ENCODE measurements at places on chromosomes 12 and 14.
A peak's percentile ranks its signal among the peaks of the same experiment; 100 is the strongest.

GRCh38 chr12:6827437-6827911 lies 733 bp upstream of the P3H3 start:
- no peak for DNase-seq

- no peak for DNase-seq
Measured at GRCh38 chr14:95140060-95140858, 17.1 kb downstream of the DICER1 start.

GRCh38 chr14:68082698-68083291 lies 263.2 kb downstream of the RAD51B start:
- no peak for DNase-seq

DNA sequence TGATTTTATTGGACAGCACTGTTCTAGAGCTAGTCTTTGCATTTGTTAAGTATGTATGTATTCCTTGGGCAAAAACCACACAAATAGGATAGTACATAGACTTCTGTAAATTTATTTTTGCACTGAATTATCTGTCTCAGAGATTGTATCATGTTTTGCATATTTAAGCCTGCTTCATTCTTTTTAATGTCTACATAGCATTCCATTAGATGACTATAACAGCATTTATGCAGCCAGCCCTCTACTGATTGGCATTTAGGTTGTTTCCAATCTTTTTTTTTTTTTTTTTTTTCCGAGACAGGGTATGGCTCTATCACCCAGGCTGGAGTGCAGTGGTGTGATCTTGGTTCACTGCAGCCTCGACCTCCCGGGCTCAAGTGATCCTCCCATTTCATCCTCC lies 34.5 kb downstream of the SYNDIG1L start:
- DNase-seq: no peak

- no peak for DNase-seq
Measured at GRCh38 chr12:101680647-101681046, 16.8 kb upstream of the CHPT1 start.

DNA sequence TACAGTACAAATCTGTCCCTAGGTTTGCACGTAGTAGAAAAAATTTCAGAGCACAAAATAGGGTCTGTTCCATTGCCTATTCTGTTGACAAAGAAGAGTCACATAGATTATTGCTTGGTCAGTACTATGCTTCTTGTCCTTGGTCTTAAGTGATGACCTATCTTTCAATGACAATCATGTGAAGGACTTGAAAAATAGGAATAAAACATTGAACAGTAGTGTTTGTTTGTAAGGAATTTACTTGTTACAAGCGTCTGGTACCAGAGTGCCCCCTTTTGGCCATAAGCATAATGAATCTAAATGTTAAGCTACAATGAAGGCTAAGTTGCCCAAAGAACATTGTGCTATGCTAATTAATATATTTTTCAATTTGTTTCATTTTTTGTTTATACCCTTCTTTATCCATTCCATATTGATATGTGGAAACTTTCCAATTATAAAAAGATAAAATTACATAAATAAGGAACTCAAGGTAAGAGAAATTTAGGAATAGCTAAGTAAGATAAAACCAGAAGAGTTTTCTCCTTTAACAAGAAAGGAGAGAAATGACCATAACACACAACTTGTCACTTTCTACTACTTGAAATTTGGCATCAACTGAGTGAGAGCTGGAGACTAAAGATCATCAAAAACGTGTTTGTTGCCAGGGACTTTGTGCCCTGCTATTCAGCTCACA lies 204.7 kb downstream of the EPS8 start:
- no peak for DNase-seq

DNA sequence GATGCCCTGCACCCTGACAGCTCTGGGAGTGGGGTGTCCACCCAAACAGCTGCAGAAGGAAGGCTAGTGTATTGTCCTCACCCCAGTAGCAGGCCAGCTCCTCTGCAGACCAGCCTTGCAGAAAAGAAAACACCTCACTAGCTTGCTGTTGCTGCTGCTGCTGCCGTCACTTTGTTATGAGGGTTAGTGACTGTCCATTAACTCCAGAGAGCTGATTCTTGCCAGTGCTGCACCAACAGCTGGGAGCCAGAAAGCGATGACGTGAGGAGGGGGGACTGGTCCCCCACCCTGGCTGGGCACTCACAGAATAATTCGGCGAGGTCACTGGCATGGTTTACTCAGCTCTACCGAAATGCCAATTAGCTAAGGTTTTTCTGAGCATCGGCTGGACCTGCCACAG lies 2.8 kb downstream of the SYNDIG1L start:
- no peak for DNase-seq

GRCh38 chr12:103012884-103013283 lies 55.4 kb downstream of the ASCL1 start:
- DNase-seq: no peak

- no peak for DNase-seq
Measured at GRCh38 chr14:94337274-94337673, 14.1 kb upstream of the SERPINA6 start.

GRCh38 chr14:101007004-101007614 lies 103.6 kb upstream of the RTL1 start:
- DNase-seq: no peak

- DNase-seq: no peak
Measured at GRCh38 chr14:54353266-54353665, 43.5 kb upstream of the CDKN3 start.

DNA sequence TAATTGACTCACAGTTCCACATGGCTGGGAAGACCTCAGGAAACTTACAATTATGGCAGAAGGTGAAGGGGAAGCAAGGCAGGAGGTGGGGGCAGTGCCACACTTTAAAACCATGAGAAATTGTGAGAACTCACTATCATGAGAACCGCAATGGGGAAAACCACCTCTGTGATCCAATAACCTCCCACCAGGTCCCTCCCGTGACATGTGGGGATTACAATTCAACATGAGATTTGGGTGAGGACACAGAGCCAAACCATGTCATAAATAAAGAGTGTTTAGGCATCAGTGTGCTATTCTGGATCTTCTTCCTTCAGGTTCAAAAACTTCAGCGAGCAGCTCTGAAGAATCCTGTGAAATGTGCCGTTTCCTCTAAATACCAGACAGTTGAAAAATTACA lies 9.7 kb downstream of the DDX47 start:
- DNase-seq: no peak

- DNase-seq: no peak
Measured at GRCh38 chr14:100092832-100093231, 27.6 kb downstream of the EVL start.

DNA sequence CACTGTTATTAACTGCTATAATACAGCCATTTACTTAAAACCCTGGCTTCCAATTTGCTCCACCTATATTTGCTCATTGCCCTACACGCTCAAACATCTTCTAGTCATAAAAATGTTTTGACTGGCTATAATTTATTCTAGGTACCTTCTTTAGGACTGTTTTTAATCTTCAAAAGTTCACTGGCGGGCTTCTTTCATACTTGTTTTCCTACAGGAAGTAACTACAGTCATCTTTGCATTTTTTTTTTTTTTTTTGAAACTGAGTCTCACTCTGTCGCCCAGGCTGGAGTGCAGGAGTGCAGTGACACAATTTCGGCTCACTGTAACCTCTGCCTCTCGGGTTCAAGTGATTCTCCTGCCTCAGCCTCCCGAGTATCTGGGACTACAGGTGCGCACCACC lies 32.5 kb downstream of the MPHOSPH9 start:
- DNase-seq: no peak

DNA sequence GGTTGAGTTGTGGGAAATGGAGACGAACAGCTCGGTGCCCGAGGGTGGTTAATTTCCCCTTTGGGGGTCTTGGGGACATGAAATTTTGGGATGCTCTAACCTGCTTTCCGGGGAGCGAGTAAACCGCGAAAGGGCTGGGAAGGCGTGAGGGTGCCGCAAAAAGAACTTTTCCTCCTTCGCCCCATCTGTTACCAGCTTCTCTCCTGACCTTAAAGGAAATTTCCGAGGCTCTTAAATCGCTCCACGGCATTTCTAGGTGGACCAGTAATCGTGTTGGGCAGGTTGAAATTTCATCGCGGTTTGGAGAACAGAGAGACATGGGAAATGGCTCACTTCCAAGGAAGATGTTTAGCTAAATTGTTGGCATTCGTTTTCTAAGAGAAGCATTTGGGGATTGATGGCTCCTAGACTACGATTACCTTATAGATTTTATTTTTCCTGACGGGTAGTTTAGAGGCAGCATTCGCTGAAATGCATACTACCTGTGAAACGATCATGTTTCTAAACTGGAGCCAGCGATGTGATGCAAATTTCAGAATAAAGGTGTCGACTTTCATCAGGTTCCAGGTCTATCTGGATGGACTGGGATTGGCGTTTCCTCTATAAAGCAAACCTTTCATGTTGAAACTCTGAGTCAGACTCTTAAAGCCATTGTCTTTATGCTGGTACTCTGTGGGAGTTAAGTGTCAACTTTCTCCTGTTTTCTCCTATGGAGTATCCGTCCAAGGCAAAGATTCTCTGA lies 414.5 kb downstream of the PCNX1 start:
- DNase-seq: no peak

DNA sequence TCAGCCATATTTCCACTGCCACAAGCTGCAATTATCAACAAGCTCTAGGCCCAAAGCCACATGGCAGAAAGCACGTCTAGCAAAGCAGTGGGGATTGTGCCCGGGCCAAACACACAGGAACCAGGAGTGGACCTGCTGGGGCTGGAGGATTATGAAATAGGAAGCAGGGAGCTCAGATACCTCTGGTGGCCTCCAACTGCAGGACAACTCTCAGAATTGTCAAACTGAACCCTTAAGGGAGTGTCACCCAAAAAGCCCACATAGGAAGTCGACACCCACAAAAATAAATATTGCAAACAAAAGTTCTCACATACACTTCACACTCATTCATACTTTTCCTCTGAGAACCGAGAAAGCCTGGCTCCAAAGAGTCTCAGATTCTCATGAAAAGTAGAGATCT lies 26.1 kb downstream of the KCTD10 start:
- no peak for DNase-seq

DNA sequence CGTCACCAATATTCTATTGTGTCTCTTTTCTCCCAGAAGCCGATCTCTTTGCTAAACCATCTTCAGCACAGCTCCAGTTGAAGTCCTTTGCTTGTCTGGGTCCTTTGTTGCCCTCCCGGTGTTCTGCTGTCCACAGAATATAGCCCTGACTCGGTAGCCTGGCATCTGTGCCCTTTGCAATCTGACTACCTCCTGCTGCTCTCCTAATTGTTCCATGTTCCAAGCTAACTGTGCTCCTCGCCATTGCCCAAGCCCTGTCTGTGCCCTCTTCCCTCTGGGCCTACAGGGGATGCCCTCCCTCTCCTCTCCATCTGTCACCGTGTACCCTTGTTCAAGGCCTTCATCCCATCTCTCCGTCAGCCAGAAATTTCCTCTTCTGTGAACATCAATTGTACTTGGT lies 306.3 kb downstream of the APAF1 start:
- no peak for DNase-seq

- DNase-seq: no peak
Measured at GRCh38 chr12:51160814-51161459, 12.0 kb downstream of the TFCP2 start.

DNA sequence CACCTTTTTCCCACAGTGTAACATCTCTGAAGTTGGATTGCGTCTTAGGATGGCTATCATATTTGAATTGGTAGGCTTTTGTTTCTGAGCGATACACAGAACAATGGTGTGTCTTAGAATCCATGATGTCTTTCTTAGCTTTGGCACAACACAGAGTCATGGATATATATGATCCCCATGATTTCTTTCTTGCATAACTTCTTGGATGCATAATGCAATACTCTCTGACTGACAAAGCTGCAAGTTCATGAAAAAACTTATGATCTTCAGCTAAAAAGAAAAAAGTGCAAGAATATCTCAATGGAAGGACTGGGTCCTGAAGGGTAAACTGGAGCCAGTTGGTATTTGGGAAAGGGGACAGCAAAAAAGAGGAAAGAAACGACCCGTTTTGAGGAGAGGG lies 48.1 kb downstream of the VWF start:
- no peak for DNase-seq

GRCh38 chr12:67145692-67146091 lies 123.5 kb upstream of the CAND1 start:
- no peak for DNase-seq

DNA sequence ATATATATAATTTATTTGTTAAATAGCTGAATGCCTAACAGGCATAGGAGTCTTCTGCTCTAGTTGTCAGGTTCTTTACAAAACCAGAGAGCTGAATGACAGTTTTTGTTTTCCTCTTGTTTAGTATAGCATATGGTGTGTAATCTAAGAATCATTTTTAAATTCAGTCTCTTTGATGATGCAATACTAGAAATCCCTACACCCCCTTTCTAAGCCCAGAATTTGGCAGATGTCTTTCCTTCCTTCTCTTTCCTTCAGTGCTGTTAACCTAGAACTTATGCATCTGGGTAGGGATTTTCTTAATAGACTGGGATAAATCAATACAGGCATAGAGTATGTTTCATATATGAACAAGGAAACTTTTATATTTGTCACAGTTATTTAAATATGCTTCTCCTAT lies 198.1 kb downstream of the KCNH5 start:
- no peak for DNase-seq

DNA sequence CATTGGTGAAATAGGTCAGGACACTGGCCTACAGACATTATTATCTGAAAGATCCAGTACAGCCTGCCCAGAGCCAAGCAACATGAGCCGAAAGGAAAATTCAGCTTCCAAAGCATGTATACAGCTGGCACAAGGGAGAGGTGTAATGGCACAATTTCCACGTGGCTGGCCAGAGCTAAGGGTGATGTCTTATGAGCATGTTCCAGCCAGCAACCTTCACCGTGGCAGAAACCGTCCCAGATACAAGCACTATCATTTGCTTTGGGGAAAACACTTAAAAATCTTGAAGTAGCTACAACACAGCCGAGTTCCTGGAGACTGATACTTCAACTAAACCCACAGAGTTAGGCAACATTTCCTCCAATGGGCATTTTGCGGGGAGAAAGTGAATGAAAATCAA lies 44.5 kb downstream of the CORO1C start:
- no peak for DNase-seq

- peak; percentile 35 for DNase-seq
Measured at GRCh38 chr12:50918584-50919316, 33.6 kb upstream of the HIGD1C start.

DNA sequence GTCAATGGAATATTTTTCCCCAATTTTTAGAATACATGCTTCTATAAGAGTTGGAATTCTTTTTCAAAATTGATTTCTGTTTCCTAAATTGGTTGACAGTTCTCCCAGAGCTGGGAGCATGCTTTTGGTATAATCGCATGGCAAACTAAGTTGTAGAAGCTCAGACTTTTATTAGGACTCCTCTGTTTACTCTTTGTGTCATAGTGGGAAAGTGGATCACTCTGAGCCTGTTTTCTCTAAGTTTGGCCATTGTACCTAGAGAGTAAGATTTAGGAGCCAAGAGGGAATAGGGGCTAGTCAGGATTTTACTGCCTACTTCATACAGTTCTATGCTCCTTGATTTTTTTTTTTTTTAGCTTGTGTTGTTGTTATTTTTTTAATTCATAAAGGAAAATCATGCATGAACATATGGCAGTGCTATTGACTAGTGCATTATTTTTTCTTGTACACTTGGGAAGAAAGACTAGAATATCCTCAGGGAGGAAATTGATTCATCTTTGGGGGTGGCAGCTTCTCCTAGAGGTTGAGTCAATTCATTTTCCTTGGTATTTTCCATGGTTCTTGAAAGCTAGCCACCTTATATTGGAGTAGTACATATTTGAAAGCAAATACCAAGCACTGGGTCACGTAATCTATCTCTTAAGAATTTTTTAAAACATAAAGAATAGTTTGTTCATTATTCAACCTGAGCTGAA lies 77.7 kb upstream of the TRAF3 start:
- DNase-seq: no peak

GRCh38 chr14:88505621-88506020 lies 49.2 kb downstream of the PTPN21 start:
- DNase-seq: no peak

GRCh38 chr14:88476214-88476774 lies 78.5 kb downstream of the PTPN21 start:
- no peak for DNase-seq

Measured in stimulated activated effector memory CD8-positive, alpha-beta T cell treated with anti-CD3 and anti-CD28 coated beads, Interleukin-12 subunit alpha, Interleukin-12 subunit beta, amount 100 ng/mL, for 72 hours (primary cell).